ENCODE measurements at places on chromosomes 5 and 9. TPM values are rescaled to one million over a fixed set of nuclear protein-coding genes. Genes with fewer than 3 reads are reported as not detected.

CCL28 gene
- 0.42 TPM for total RNA-seq

SEMA6A gene
- total RNA-seq, result 2.9 TPM

ROPN1L gene
- 0.31 TPM for total RNA-seq

ELOVL7 gene
- 1.9 TPM for total RNA-seq

GCNT4 gene
- total RNA-seq, result 0.30 TPM

FOXI1 gene
- not detected for total RNA-seq

PSMD5 gene
- 13.2 TPM for total RNA-seq

GPR150 gene
- total RNA-seq, result not detected

SVEP1 gene
- 8.7 TPM for total RNA-seq

PCDHGC5 gene
- total RNA-seq, result 3.4 TPM

CYSTM1 gene
- 86.2 TPM for total RNA-seq

NSG2 gene
- 0.44 TPM for total RNA-seq

SPRY4 gene
- total RNA-seq, result 11.0 TPM

CRHBP gene
- total RNA-seq, result 3.5 TPM

EGR1 gene
- 164 TPM for total RNA-seq

CDH9 gene
- not detected for total RNA-seq

EGFLAM gene
- total RNA-seq, result 7.8 TPM

PROB1 gene
- 44.0 TPM for total RNA-seq

SPATA31E1 gene
- not detected for total RNA-seq

SIGMAR1 gene
- 22.5 TPM for total RNA-seq

CXCL14 gene
- total RNA-seq, result 0.53 TPM

SLC1A1 gene
- 1.2 TPM for total RNA-seq

S1PR3 gene
- 3.6 TPM for total RNA-seq

RAPGEF6 gene
- total RNA-seq, result 12.7 TPM

ITK gene
- 0.51 TPM for total RNA-seq

P4HA2 gene
- 47.7 TPM for total RNA-seq

DDX4 gene
- not detected for total RNA-seq

All from heart right ventricle (tissue), 16 donors.